Bronchial epithelial cell (primary cell): ENCODE measurements at places on chromosomes 1 and 21. TPM values are rescaled to one million over a fixed set of nuclear protein-coding genes. Genes with fewer than 3 reads are reported as not detected.

SPRR5 gene
- not detected in 2 replicates for total RNA-seq

FGGY gene
- total RNA-seq, result 20.0 and 35.1 TPM in 2 replicates

SRGAP2 gene
- 9.2 and 28.5 TPM in 2 replicates for total RNA-seq

RRP1 gene
- 27.1 and 34.5 TPM in 2 replicates for total RNA-seq

DNA sequence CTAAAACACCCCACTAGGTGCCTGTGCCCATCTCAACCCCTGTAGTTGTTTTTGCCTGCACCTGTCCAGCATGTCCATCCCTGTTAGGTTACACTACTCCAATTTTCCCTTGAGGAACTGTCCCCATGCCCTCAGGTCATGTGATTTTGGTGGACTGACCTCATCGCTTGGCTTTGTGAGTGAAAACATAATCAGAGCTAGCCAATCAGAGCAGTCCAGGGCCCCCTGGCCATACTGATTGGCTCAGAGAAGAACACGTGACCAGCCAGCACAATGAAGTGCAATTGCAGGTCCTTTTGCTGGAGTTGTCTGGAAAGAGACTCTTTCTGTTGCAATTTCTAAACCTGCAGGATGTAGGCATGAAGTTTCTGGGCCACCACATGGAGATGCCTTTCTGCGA, 303.3 kb upstream of the PROX1 start:
- DNase-seq, result no peak

LMX1A gene
- not detected in 2 replicates for total RNA-seq

AK5 gene
- total RNA-seq, result not detected in 2 replicates

CYP2J2 gene
- total RNA-seq, result 0.53 and 1.3 TPM in 2 replicates

- DNase-seq, result no peak
These were observed 8.0 kb downstream of the CD55 start for GRCh38 chr1:207329469-207329868.

DNA sequence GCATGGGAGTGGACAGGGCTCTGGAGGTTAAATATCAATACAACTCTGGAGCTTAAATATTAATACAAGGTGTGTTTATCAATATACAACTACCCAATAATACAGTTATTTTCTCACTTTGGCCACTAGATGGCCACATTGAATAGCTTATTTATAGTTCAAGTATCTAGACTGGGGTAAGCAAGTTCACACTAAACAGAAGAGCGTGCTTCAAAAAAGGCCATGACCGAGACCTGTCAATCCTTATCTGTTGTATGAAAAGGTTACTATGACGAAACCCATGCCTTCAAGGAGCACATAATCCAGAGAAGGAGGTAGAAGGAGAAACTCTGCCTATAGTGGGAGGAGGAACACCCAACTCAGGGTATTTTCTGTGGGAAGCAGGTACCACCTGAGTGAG, 29.1 kb downstream of the CHML start:
- DNase-seq, result peak; percentile 84

GRCh38 chr1:225811622-225812487, 1.9 kb downstream of the EPHX1 start:
- peak; percentile 18 for DNase-seq
